Large intestine (tissue), 12 donors: ENCODE measurements at places on chromosomes 6 and 20. TPM values are rescaled to one million over a fixed set of nuclear protein-coding genes. Genes with fewer than 3 reads are reported as not detected.

- DNase-seq: no peak
Observed at GRCh38 chr6:90083891-90084290, 189.6 kb downstream of the GJA10 start.

- no peak for DNase-seq
Observed at GRCh38 chr20:17825960-17826843, 126.4 kb downstream of the BANF2 start.

GRCh38 chr20:63689046-63690002 lies 7.1 kb upstream of the TNFRSF6B start:
- DNase-seq: no peak

DNA sequence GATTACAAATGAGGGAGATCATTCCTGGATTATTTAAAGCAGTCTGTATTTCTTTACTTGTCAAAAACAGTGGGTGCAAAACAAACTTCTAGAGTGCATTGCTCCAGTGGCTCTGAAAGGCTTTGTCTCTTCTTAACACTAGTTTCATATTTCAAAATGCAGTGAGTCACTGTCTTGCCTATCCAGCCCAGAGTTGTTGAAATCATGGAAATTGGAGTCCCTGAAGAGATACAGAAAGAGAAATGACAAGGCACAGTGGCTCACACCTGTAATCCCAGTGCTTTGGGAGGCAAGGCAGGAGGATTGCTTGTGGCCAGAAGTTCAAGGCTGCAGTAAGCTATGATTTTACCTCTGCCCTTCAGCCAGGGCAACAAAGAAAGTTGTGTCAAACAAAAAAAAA lies 11.3 kb downstream of the SLC2A12 start:
- no peak for DNase-seq

- no peak for DNase-seq
Observed at GRCh38 chr6:121826156-121826810, 390.8 kb downstream of the GJA1 start.

DNA sequence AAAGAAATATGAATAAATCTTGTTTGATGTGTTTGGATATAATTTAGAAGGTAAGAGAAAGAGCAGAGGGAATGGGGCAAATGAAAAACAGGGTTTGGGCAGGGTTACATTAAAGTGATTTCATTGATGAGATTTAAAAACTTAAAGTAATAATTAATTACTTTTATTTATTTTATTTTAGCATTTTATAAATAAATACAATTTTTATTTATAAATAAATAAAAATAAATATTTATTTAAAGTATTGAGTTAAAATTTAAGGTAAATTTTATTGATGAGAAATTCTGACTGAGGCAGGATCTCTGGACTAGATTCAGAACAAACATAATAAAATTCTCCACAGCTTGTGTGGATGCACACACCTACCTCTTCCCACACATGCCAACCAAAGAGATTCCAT lies 584.1 kb upstream of the BTBD3 start:
- no peak for DNase-seq

GRCh38 chr20:51097351-51098120 lies 74.6 kb upstream of the KCNG1 start:
- DNase-seq: peak; percentile 58

DNA sequence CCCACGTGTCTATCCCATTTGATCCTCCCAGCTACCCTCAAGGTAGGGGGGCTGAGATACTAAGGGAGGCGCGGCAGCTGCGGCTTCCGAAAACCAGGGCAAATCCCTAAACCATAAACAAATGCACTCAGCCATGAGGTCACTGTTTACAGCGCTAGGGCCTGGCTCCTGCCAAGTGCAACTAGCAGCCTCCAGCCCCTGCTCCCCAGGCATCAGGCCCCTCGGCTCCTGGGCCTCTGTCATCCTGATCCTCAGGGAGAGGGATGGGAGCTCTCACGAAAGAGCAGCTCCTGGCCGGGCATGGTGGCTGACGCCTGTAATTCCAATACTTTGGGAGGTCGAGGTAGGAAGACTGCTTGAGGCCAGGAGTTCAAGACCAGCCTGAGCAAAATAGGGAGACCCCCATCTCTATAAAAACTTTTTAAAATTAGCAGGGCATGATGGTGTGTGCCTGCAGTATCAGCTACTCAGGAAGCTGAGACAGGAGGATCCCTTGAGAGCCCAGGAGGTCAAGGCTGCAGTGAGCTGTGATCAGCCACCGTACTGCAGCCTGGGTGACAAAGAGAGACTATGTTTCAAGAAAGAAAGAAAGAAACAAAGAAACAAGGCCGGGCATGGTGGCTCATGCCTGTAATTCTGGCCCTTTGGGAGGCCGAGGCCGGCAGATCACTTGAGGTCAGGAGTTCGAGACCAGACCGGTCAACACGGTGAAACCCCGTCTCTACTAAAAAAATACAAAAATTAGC lies 42.5 kb upstream of the TLDC2 start:
- peak; percentile 46 for DNase-seq

GRCh38 chr6:53236241-53236640 lies 87.6 kb upstream of the GCM1 start:
- no peak for DNase-seq

DNA sequence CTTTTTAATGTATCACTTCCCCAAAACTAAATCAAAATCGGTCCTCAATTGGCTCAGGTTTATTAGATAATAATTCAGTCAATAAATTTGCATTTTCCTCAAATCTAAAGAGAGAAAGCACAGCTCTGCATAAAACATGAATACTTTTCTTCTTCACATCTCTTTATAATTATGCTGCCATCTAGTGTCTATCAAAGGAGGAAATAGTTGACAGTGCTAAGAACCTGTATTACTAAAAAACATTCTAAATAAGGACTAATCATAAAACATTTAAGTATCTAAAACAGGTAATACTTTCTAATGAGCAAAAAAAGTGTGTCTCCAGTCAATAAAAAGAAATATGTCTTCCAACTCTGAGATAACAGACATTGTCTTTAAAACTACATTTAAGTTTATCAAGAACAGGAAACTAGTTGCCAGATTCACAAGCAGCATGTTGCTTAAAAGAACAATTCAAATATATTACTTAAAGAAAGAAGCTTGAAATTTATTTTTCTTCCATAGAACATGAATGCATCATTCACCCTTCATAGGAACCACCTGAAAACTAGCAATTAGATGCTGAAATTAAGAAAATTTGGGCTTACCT lies 56.5 kb upstream of the DST start:
- peak; percentile 32 for DNase-seq

GRCh38 chr6:34506718-34507117 lies 40.8 kb downstream of the PACSIN1 start:
- DNase-seq: no peak

- no peak for DNase-seq
Observed at GRCh38 chr20:36481380-36482043, 59.8 kb upstream of the MYL9 start.

- DNase-seq: no peak
Observed at GRCh38 chr20:45012682-45013302, 46.5 kb downstream of the STK4 start.

DNA sequence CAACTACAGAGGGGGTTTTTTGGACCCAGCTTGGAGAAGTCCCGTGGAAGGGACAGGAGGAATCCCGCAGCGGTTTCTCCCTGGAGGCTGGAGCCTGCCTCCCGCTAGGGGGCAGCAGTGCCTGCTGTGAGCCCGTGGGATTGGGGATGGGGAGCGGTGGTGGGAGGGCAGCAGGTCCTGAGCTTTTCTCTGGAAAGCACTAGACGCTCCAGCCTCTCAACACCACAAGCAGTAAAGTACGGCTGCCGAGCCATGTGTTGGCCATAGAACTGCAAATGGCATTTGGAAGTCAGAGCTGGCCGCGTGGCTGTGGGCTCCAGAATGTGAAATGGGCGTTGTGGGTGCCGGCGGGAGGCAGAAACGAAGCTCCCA lies 47.8 kb downstream of the GMPR start:
- DNase-seq: peak; percentile 29

DNA sequence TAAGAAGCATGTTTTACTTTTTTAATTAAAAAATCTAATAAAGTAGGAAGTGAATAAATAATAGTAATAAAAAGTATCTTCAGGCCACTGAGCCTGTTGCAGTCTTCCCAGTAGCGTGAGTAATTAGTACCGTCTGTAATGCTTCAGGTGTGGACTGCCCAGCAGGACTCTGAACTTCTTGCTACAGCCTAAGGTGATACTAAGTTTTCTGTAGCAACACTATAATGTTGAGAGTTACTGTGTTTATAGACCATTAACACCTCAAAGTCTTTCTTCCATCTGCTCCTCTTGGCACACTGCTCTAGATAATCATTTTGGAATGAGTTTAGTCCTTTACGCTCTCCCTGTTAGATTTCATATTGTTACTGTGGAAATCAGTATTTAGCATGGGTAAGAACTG lies 28.4 kb downstream of the VAPB start:
- peak; percentile 56 for DNase-seq

DNA sequence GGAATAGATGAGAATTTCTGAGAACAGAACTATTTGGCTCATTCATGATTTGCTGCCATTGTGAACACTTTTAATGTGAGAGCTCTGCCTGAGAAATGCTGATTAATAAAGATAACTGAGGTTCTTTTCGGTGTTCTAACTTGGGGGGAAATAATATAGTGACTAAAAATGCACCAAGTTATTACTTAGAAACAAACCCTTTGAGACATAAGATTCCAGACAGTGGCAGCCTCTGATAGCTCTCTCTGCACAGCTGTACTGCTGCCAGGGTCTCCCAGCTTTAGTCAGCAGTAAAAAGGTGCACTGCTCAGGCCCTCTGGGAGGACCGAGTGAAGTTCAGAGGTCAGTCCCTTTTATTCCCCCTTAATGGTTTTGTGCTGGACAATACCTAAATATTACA lies 2.5 kb upstream of the PRDM1 start:
- no peak for DNase-seq

DNA sequence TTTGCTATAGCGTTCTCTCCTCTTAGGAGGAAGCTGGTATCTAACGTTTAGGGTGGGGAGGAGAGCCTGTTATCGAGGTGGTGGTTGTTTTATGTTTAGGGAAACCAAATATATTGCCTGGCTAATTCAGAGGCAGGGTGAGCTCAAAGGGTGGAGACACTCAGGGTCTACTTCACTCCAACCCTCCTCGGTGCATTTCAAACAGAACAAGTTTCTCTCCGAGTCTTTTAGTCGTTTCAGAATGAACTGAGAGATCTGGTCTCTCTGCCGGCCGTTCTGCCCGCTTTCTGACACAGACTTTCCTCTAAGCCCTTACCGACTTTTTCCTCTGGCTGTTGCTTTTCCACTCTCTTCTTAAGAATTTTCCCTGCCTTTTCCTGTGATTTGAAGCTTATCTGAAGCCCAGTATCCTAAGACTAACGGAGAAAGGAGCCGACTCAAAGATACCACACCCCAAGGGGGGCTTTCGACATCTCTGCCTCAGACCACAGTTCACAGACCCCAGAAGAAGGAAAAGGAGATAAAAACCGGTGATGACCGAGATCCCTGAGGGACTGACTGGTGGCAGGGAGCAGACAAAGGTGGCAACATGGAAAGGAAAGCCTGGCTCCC lies 865 bp downstream of the STK38 start:
- peak; percentile 60 for DNase-seq

GRCh38 chr6:217048-217659 lies 75.1 kb upstream of the DUSP22 start:
- DNase-seq: no peak

- no peak for DNase-seq
Observed at GRCh38 chr6:79230149-79230548, 4.3 kb downstream of the HMGN3 start.

- no peak for DNase-seq
Observed at GRCh38 chr6:25503686-25504085, 148.3 kb upstream of the SCGN start.

GRCh38 chr20:11072982-11073381 lies 399.2 kb upstream of the JAG1 start:
- DNase-seq: no peak

- no peak for DNase-seq
Observed at GRCh38 chr6:31871046-31871659, 7.6 kb downstream of the SLC44A4 start.

DNA sequence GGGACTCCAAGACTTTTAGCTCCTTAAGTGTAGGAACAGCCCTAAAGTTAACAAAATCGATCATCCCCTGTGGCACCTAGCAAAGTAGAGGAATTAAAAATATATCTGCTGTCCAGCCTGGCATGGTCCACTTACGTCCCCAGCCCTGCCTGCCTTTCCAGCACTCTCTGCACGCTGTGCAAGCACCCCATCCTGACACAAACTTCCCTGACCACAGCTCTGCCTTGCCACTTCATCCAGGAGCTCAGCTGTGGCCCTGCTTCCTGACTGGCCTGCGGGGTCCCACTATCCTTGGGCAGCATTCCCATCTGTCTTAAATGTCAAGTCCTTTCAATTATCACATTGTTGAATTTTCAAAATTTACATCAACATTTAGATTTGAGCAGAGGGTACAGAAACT lies 39.0 kb downstream of the BLOC1S5 start:
- DNase-seq: no peak

DNA sequence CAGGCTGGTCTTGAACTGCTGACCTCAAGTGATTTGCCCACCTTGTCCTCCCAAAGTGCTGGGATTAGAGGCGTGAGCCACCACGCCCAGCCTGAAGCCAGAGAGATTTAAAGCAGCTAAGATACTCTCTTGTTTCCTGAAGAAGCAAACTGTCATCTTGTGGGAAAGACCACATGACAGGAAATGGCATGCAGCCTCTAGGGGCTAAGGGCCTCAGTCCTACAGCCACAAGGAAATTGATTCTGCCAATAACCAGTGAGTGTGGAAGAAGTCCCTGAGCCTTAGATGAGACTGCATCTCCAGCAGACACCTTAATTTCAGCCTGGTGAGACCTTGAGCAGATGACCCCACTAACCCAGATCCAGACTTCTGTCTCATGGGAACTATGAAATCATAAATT lies 40.9 kb downstream of the KIZ start:
- no peak for DNase-seq

CUL9 gene
- 42.5 TPM for polyA plus RNA-seq

KHDC1 gene
- 4.2 TPM for polyA plus RNA-seq

FOXP4 gene
- 129 TPM for polyA plus RNA-seq

GDAP1L1 gene
- 5.4 TPM for polyA plus RNA-seq

GSTA1 gene
- polyA plus RNA-seq: 311 TPM

DNAH8 gene
- polyA plus RNA-seq: 0.01 TPM

AKIRIN2 gene
- polyA plus RNA-seq: 60.6 TPM

FNDC11 gene
- 0.34 TPM for polyA plus RNA-seq

ERVFRD-1 gene
- polyA plus RNA-seq: 1.3 TPM

NPBWR2 gene
- polyA plus RNA-seq: not detected

TSHZ2 gene
- 10.7 TPM for polyA plus RNA-seq

NELFE gene
- 77.7 TPM for polyA plus RNA-seq

TMC2 gene
- polyA plus RNA-seq: 0.45 TPM

CDH4 gene
- 1.7 TPM for polyA plus RNA-seq

CCN2 gene
- polyA plus RNA-seq: 102 TPM

OR2H2 gene
- polyA plus RNA-seq: 0.03 TPM
